ENCODE measurements at places on chromosomes 13 and 19.

DNA sequence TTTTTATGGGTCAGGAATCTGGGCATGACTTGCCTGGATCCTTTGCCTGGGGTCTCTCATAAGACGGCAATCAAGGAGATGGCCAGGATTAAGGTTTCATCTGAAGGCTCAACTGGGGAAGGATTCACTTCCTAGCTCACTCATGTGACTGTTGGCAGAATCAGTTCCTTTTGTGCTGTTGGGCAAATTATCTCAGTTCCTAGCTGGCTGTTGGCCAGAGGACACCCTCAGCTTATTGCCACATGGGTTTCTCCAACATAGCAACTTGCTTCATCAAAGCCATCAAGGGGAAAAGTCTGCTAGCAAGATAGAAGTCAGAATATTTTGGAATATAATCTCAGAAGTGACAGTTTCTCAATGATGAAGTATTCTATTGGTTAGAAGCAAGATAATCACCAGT, 12.2 kb upstream of the EVI5L start:
- no peak for DNase-seq

DNA sequence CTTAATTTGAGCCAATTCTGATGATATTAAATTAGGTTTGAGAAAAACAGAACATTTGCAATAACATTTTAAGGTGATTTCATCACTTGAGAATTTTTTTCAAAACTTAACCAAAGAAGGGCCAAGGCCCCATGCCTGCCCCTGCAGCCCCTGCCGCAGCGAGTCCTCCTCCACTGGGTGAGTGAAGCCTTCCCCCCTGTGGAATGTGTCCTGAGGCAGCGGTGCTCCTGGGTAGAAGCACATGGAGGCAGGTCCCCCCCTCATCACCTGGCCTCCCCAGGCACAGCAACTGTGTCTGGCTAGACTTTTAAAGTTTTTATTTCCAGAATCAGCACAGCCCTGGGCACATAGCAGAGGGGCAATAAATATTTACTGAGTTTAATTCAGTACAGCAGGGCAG, 10.8 kb downstream of the SOX1 start:
- DNase-seq, result no peak

- peak; percentile 54 for DNase-seq
Measured at GRCh38 chr19:40718774-40719391, 2.0 kb downstream of the ITPKC start.

- peak; percentile 35 for DNase-seq
Measured at GRCh38 chr19:4115050-4115817, 8.7 kb downstream of the MAP2K2 start.

- no peak for DNase-seq
Measured at GRCh38 chr13:106462710-106463109, 72.8 kb downstream of the EFNB2 start.

- DNase-seq, result peak; percentile 78
Measured at GRCh38 chr13:23433171-23434153, at the start of gene SACS. Gene SACS (minus strand): TSS chr13:23433702. CDS start chr13:23411239, 22,463 bp downstream.

GRCh38 chr19:53880711-53881481, 1.1 kb upstream of the PRKCG start:
- DNase-seq, result no peak

DNA sequence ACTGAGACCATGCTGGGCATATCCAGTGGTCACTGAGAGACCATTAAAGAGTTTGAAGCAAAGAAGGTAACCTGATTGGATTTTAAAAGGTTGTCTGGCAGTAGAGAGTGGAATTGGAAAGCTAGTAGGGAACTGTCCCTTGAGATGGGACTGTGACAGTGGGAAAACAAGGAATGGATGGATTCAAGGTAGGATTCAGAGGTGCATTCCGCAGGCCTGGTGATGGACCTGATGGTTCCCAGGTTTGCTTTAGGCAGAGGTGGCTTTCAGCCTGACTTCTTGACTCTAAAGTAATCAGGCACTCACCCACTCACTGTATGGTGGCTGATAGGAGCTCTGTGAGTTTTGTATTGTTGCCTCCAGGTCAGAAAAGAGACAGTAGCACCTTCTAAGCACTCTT, 73.0 kb downstream of the DHRS12 start:
- DNase-seq, result no peak
